ENCODE measurements at places on chromosomes 7 and 10.

DNA sequence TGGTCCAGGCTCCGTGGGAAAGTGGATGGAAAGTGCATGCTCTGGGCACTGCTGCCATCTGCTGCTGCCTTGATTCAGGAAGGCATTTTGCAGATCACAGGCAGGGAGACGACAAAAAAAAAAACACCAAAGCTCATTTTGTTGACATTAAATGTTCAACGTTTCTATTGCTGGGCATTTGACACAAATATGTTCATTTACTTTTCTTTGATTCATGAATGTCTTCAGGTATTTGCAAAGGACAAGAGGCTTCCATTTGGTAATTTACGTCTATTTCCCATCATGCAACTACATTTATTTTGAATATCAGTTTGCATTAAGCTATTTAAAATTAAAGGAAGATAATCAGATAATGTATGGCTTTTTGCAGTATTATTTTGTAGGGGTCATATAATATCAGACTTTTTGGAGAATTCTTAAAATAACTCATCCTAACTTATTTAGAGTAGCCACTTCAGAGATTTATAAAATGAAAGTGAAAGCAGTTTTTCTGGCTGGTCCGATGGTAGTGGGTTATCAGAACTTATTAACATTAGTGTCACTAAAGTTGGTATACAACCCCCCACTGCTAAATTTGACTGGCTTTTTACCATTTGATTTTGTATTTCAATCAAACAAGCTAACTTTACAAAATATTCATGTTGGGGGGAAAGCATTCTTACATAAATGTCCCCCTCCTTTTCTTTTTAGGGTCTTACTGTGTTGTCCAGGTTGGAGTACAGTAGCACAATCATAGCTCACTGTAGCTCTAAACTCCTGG, 65.3 kb downstream of the PDIA4 start:
- no peak for DNase-seq

- no peak for DNase-seq
Observed at GRCh38 chr10:122656308-122656705, 43.3 kb downstream of the C10orf120 start.

DNA sequence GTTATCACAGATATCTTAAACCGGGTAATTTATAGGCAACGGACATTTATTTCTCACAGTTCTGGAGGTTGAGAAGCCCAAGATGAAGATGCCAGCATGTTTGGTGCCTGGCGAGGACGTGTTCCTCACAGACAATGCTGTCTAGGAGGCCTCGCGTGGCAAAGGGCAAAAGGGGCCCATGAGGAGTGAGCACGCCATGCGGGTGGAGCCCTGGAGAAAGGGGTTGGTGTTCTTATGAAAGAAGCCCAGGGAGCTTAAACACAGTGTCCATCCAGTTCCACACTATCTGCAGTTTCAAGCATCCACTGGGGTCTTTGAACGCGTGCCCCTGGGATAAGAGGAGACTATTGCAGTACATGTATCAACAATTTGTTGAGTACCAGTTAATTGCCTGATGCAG, 51.4 kb downstream of the CXCL12 start:
- no peak for DNase-seq

- no peak for DNase-seq
Observed at GRCh38 chr10:778626-779330, 89.3 kb upstream of the DIP2C start.
